ENCODE measurements at places on chromosomes 4 and X. TPM values are rescaled to one million over a fixed set of nuclear protein-coding genes. Genes with fewer than 3 reads are reported as not detected.

GRCh38 chrX:68842351-68842750 lies 13.5 kb downstream of the EFNB1 start:
- H3K27me3 ChIP-seq = no peaks in the 10 kb centered on the region
- H3K4me3 ChIP-seq = no peak overlapping the region
- H3K36me3 ChIP-seq = peaks cover 4% of the 10 kb centered on the region
- no peak for DNase-seq
- H3K4me1 ChIP-seq = no peaks in the 10 kb centered on the region

Gene CCDC158
- total RNA-seq = not detected

DNA sequence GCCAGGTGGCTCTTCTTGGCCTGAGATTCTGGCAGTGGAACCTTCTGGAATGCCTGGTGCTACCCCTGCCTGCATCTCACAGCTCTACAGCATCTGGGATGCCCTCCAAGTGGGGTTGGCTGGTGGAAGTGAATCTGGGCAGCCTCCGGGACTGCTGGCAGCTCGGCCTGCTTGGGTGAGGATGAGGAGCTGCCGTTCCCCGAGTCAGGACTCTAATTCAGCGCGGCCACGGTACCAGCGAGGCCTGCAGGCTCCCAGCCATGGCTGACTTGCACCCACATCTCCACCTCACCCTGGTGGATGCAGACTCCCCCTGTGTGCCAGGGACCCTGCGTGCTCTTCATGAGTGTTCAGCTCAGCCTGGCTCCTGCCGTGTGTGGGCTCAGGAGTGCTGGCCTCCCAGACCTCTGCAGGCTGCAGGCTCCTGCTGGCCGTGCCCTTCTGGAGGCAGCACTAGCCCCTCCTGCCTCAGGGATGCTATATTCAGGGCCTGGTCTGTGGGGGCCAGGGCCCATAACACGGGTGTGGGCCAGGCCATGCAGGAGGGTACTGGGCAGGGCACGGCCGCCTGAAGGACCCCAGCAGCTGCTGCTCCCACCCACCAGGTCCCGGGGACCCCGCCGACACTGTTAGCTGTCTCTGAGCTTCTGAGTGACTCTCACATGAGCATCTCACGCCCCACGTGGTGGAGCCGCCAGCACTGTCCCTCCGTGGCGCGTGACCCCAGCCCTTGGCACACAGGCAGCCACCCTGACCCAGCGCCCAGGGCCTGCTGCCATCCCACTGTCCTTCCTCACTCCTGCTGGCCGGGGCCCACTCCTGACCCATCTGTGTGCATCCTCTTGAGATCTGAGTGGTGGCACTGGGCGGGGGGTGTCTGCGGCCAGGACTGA lies 10.6 kb downstream of the UVSSA start:
- DNase-seq = no peak
- no peak overlapping the region for H3K4me3 ChIP-seq
- H3K36me3 ChIP-seq = peaks cover 20% of the 10 kb centered on the region
- no peaks in the 10 kb centered on the region for H3K27me3 ChIP-seq
- no peak overlapping the region for H3K27ac ChIP-seq

DNA sequence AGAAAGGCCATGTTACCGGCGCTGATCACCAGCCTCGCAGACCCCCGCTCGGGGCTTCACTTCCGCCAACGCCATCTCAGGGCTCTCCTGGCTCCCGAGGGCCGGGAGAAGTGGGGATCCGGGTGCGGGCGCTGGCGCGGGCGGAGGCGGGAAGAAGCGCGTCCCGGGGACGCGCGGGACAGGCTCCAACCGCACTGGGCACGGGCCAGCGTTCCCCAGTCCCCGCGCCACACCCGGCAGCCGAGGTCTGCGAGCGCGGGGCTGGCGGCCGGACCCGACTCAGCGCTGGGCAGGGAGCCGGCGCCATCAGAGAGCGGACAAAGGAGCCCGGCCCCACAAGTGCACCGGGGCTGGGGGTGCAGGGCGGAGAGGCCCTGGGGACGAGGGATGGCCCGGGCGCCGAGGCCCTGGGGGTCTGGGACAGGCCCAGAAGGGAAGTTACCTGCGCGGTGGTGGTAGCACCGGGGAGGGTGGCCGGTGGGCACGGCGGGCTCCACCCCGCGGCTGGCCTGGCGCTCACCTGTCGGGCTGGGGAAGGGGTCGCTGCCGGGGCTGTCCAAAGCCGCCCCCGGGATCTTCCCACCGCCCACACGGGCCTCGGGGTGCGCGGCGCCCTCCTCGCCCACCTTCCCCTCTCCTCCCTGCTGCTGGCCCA lies 449 bp downstream of the CTPS2 start:
- peak; percentile 23 for DNase-seq
- H3K4me3 ChIP-seq = peak overlapping the region; percentile 89
- peaks cover 25% of the 10 kb centered on the region for H3K4me1 ChIP-seq
- no peaks in the 10 kb centered on the region for H3K27me3 ChIP-seq
- no peaks in the 10 kb centered on the region for H3K36me3 ChIP-seq
- peak overlapping the region; percentile 80 for H3K27ac ChIP-seq

Gene GABRG1
- total RNA-seq = not detected

DNA sequence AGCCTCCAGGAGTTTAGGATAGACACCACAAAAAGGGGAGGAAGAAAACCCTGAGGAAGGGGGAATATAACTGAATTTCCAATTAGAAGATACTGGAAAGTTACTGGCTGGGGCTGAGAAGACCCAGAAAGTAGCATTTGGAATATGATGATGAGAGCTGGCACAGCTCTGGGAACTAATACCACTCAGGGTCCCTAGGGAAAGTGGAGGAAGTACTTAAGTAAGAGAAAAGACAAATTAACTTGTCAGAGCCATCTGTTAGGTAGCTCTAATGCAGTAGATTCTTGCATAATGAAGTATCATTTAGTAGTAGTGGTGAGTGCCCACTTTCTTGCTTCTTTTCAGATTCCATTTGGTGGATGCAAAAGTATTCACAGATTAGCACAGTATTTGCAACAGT lies 90.8 kb upstream of the TSPAN5 start:
- no peaks in the 10 kb centered on the region for H3K4me1 ChIP-seq
- no peak for DNase-seq
- no peaks in the 10 kb centered on the region for H3K36me3 ChIP-seq
- H3K27ac ChIP-seq = no peak overlapping the region
- H3K27me3 ChIP-seq = no peaks in the 10 kb centered on the region

Gene CFAP47
- not detected for total RNA-seq

GRCh38 chrX:54564936-54565335 lies 34.9 kb downstream of the GNL3L start:
- peaks cover 54% of the 10 kb centered on the region for H3K36me3 ChIP-seq
- DNase-seq = no peak
- H3K27ac ChIP-seq = no peak overlapping the region

- H3K27me3 ChIP-seq = no peaks in the 10 kb centered on the region
- DNase-seq = no peak
- H3K27ac ChIP-seq = no peak overlapping the region
- peaks cover 34% of the 10 kb centered on the region for H3K4me1 ChIP-seq
Observed at GRCh38 chrX:10028283-10029104, 61.3 kb downstream of the CLDN34 start.

Gene NAT8L
- total RNA-seq = 0.24 TPM

DNA sequence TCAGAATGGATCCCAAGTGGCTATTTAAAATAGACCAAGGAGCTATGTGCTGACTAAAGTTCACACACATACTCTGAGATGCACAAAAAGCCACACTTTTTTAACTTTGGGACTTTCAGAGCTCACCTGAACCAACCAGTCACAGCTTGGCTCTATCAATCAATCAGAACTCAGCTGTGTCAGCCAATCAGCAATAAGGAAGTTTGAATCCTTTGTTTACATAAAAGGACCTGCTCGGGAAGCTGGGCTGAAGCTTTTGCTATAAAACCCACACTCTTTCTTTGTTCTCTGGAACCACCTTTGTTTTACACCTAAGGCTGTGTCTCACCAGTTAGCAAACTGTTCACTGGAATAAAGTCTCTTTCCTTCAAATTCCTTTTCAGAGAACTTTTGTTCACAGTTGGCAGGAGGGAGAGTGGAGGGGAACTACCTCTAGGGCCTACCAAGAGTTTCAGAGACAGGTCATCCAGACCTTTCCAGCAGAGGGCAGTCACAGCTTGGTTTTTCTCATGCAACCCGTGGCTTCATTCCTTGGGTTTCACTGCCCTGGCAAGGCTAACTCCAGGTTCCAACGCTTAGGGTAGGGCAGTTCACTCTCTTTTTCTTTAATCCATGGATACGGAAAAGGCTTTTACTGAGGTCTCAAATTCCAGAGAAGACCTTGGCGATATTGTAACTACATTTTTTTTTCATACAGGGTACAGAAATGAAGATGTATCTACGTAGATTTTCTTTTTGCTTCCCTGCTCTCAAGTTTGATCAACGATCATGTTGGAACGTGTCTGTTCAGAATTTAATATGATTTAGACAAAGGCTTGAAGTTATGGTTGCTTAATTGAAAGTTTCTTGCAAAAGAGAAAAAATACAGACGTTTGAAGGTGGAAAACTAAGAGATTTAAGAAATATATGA lies 80.7 kb downstream of the GPRIN3 start:
- H3K27me3 ChIP-seq = no peaks in the 10 kb centered on the region
- H3K27ac ChIP-seq = no peak overlapping the region
- DNase-seq = peak; percentile 25
- H3K4me3 ChIP-seq = no peak overlapping the region
- H3K36me3 ChIP-seq = no peaks in the 10 kb centered on the region

DNA sequence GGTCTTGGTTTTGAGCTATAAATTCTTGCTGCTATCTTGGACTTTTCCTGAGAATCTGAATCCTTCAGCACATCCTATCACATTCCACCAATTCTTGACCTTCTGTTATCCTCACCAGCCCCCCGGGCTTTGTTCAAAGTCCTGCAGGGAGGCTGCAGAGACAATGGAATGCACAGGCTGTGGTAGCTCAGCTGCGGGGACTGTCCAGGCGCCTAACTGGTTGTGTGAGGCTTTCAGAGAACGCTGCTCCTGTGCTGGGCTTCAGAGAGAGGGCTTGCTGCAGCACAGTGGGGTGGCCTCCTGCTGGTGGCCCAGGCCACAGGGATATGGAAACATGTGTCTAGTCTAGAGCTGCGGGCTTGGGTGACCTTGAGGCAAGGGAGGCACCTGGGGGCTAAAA lies 196.3 kb upstream of the GATB start:
- peaks cover 2% of the 10 kb centered on the region for H3K27me3 ChIP-seq
- H3K4me1 ChIP-seq = no peaks in the 10 kb centered on the region
- no peaks in the 10 kb centered on the region for H3K36me3 ChIP-seq
- no peak overlapping the region for H3K27ac ChIP-seq

GRCh38 chrX:327660-328126 lies 9.1 kb upstream of the GTPBP6 start:
- no peak for DNase-seq
- peaks cover 20% of the 10 kb centered on the region for H3K4me1 ChIP-seq
- no peak overlapping the region for H3K4me3 ChIP-seq
- no peaks in the 10 kb centered on the region for H3K36me3 ChIP-seq

DNA sequence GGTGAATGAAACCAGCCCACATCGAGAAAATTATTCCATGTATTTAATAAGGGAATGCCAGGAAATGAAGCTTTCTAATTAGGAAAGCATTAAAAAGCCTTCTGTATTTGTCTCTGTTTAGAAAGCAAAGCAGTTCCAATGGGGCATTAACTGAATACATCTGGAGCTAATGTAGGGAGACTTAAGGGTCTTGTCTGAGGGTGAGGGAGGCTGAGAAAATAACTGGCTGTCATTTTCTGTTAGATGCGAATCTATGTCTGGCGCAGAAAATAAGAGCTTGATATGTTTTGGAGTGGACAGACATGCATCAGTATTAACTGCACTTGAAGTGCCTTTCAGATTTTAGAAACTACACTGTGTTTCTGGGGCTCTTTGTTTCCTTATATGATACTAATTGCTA lies 111.3 kb downstream of the KLHL8 start:
- H3K27me3 ChIP-seq = no peaks in the 10 kb centered on the region
- H3K36me3 ChIP-seq = peaks cover 69% of the 10 kb centered on the region
- H3K4me1 ChIP-seq = no peaks in the 10 kb centered on the region

GRCh38 chr4:14934704-14935390 lies 67.4 kb upstream of the CPEB2 start:
- no peak overlapping the region for H3K27ac ChIP-seq
- no peak overlapping the region for H3K4me3 ChIP-seq

DNA sequence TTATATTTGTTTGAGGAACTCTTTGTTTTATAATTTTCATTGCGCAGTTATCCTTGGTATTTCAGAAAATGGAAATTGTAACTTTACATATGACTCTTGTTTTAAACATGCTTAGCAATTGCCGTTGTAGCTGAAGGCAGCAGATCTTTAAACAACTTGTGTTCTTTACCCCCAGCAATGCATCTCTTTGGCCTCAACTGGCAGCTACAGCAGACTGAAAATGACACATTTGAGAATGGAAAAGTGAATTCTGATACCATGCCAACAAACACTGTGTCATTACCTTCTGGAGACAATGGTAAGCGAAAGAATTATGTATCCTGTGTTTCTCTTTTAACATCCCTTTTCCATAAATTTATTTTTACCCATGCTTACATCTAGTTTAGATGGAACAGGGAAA lies 263.6 kb downstream of the DCTD start:
- H3K27ac ChIP-seq = no peak overlapping the region
- no peaks in the 10 kb centered on the region for H3K4me1 ChIP-seq
- H3K36me3 ChIP-seq = no peaks in the 10 kb centered on the region
- H3K27me3 ChIP-seq = peaks cover 3% of the 10 kb centered on the region

GRCh38 chrX:63718010-63718694 lies 66.9 kb downstream of the ARHGEF9 start:
- H3K4me1 ChIP-seq = no peaks in the 10 kb centered on the region
- no peaks in the 10 kb centered on the region for H3K27me3 ChIP-seq
- no peak overlapping the region for H3K27ac ChIP-seq
- H3K4me3 ChIP-seq = no peak overlapping the region
- peaks cover 47% of the 10 kb centered on the region for H3K36me3 ChIP-seq

Gene FRG2
- total RNA-seq = not detected

- DNase-seq = peak; percentile 85
- peaks cover 41% of the 10 kb centered on the region for H3K4me1 ChIP-seq
- H3K36me3 ChIP-seq = peaks cover 26% of the 10 kb centered on the region
- H3K27ac ChIP-seq = peak within 1 kb of the TSS; percentile 85
Observed at GRCh38 chr4:10457255-10457801, at the start of gene ZNF518B. ZNF518B (minus strand) TSS chr4:10457426; CDS start chr4:10446328, 11,098 bp downstream.

DNA sequence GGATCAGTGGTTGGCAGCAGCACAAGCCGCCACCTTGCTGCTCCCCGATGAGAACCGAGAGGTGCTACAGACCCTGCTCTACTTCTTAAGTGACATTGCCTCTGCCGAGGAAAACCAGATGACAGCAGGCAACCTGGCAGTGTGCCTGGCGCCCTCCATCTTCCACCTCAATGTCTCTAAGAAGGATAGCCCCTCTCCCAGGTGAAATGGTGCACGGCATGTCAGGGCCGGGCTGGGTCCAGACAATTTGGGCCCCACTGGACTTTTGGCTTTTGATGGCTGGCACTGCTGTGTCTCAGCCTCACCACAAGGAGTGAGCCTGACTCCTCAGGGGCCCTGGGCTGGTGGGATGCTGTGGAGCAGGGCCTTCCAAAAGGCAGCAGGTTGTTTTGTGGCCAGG lies 74.1 kb downstream of the STARD8 start:
- no peaks in the 10 kb centered on the region for H3K4me1 ChIP-seq
- H3K4me3 ChIP-seq = no peak overlapping the region
- no peaks in the 10 kb centered on the region for H3K36me3 ChIP-seq
- DNase-seq = no peak
- no peaks in the 10 kb centered on the region for H3K27me3 ChIP-seq

Gene RASGEF1B
- total RNA-seq = 40.2 TPM

Gene GSX2
- total RNA-seq = not detected

Measured in activated B cell treated with CpG ODN at 0.5 μM for 24 hours (primary cell).